ENCODE measurements at places on chromosomes 16 and 17. TPM values are rescaled to one million over a fixed set of nuclear protein-coding genes. Genes with fewer than 3 reads are reported as not detected.

SPATA32 gene
- total RNA-seq = not detected

GRCh38 chr17:73489333-73489732 lies 154.9 kb downstream of the SDK2 start:
- no peak for DNase-seq
- H3K4me1 ChIP-seq = no peaks in the 10 kb centered on the region
- H3K4me3 ChIP-seq = no peak overlapping the region
- H3K27ac ChIP-seq = no peak overlapping the region
- no peaks in the 10 kb centered on the region for H3K36me3 ChIP-seq
- H3K27me3 ChIP-seq = peaks cover 24% of the 10 kb centered on the region

- H3K4me1 ChIP-seq = no peaks in the 10 kb centered on the region
- H3K36me3 ChIP-seq = no peaks in the 10 kb centered on the region
- DNase-seq = no peak
Measured at GRCh38 chr16:88352261-88353200, 30.2 kb upstream of the ZNF469 start.

DNA sequence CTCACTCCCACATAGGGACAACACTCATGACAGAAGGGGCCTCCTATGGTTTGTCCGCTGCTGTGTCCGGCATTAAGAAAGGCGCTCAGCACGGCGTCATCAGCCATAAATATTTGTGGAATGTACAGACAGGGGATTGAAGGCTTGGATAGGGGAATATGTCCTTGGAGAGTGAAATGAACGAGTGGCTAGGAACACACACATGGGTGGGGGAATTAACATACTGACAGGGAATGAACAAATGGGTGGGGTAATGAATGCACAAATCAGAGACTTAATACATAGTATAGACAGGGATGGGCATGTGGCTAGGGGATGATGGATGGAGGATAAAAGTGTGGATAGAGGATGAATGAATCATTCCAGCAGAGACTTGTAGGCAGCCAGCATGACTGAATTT lies 154.0 kb upstream of the HSBP1 start:
- H3K4me3 ChIP-seq = no peak overlapping the region
- H3K27ac ChIP-seq = no peak overlapping the region
- DNase-seq = no peak
- H3K4me1 ChIP-seq = no peaks in the 10 kb centered on the region

DNA sequence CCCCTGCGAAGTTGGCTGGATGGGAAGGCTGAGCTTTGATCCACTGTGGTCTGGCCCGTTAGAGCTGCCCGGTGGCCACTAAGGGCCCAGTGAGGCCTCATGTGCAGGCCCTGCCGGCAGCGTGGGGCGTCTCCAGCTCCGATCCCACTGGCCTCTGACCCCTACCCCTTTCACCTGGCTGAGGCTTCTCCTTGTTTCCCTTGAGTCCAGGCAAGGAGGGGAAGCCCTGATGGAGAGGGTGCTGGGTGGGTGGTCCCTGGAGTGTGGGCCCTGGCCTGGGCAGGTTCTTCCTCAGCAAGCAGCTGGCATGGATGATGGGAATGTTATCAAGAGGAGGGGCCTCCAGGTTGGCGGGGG lies 356.8 kb downstream of the SEC14L1 start:
- H3K27ac ChIP-seq = no peak overlapping the region
- no peaks in the 10 kb centered on the region for H3K27me3 ChIP-seq
- no peak for DNase-seq

GRCh38 chr17:72575542-72576233 lies 454.9 kb downstream of the SOX9 start:
- H3K4me3 ChIP-seq = no peak overlapping the region
- H3K4me1 ChIP-seq = peaks cover 21% of the 10 kb centered on the region
- no peaks in the 10 kb centered on the region for H3K36me3 ChIP-seq
- no peak overlapping the region for H3K27ac ChIP-seq
- no peaks in the 10 kb centered on the region for H3K27me3 ChIP-seq
- no peak for DNase-seq

- H3K4me3 ChIP-seq = no peak overlapping the region
- H3K36me3 ChIP-seq = peaks cover 83% of the 10 kb centered on the region
- H3K4me1 ChIP-seq = no peaks in the 10 kb centered on the region
- no peaks in the 10 kb centered on the region for H3K27me3 ChIP-seq
Measured at GRCh38 chr16:70784692-70785555, 16.0 kb downstream of the VAC14 start.

SPATA22 gene
- total RNA-seq = not detected

DNA sequence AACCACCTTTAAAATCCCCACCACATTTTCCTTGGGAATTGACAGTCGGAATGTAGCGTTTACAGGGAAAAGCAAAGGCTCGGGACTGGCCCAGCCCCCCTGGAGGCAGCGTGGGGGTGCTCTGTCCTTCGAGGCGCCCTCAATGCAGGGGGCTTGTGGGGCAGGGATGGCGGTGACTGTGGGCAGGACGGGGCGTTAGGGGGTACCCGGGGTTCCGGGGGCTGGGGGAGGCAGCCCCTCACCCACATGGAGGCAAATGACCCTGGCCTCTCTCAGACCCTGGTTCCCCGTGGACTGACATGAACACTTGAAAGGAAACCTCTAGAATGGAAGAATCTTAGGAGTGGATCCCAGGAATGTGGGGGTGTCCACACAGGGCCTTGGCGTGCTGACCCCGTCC lies 78.4 kb upstream of the GNG13 start:
- H3K4me1 ChIP-seq = no peaks in the 10 kb centered on the region
- H3K27me3 ChIP-seq = no peaks in the 10 kb centered on the region
- no peak overlapping the region for H3K27ac ChIP-seq

GRCh38 chr16:10969615-10970014 lies 25.3 kb downstream of the CLEC16A start:
- peaks cover 11% of the 10 kb centered on the region for H3K4me1 ChIP-seq
- H3K27ac ChIP-seq = no peak overlapping the region
- H3K36me3 ChIP-seq = peaks cover 56% of the 10 kb centered on the region

DNA sequence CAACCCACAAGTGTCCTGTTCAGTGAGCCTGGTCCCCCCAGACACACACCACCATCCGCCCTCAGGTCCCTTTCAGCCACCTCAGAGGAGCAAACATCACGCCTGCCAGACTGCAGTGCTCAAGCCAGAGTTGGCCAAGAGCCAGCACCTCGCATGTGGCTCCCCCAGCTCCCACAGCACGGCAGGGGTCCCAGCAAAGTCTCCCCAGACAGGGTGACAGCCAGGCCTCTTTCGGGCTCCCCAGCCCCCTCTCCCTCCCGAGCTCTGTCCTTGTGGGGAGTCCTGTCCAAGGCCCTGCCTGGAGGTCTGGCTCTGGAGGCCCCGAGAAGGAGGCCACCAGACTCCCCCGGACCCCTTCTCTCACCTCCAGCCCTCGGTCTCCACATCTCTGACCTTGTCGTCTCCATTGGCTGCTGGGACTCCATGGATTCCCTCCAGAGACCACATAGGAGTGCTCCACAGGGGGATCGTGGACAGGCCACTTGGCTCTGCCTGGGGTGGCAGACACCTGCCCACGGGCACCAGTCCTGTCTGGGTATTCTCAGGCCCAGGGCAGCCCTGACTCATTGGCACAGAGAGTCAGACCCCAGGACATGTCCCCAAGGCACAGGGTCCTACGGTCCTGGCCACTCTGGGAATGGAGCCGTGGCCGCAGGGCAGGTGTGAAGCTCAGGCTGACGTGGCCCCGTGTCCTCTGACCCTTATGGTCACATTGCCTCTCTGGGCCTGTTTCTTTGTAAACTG lies 1.8 kb upstream of the MYADML2 start:
- H3K36me3 ChIP-seq = no peaks in the 10 kb centered on the region
- H3K27me3 ChIP-seq = no peaks in the 10 kb centered on the region
- H3K4me1 ChIP-seq = no peaks in the 10 kb centered on the region
- H3K27ac ChIP-seq = no peak overlapping the region
- DNase-seq = no peak
- no peak overlapping the region for H3K4me3 ChIP-seq

- peaks cover 60% of the 10 kb centered on the region for H3K4me1 ChIP-seq
- H3K27ac ChIP-seq = peak overlapping the region; percentile 80
- no peak overlapping the region for H3K4me3 ChIP-seq
- no peaks in the 10 kb centered on the region for H3K27me3 ChIP-seq
- DNase-seq = peak; percentile 89
- H3K36me3 ChIP-seq = no peaks in the 10 kb centered on the region
Measured at GRCh38 chr17:4476511-4477070, 22.1 kb upstream of the SPNS2 start.

GRCh38 chr17:76404976-76405563 lies 20.7 kb downstream of the SPHK1 start:
- peaks cover 16% of the 10 kb centered on the region for H3K4me1 ChIP-seq
- H3K4me3 ChIP-seq = no peak overlapping the region
- no peaks in the 10 kb centered on the region for H3K27me3 ChIP-seq
- no peak overlapping the region for H3K27ac ChIP-seq
- no peak for DNase-seq

- no peaks in the 10 kb centered on the region for H3K36me3 ChIP-seq
- H3K27ac ChIP-seq = peak overlapping the region; percentile 85
- H3K4me3 ChIP-seq = peak overlapping the region; percentile 73
- peaks cover 20% of the 10 kb centered on the region for H3K4me1 ChIP-seq
Measured at GRCh38 chr16:75555213-75555706, 792 bp downstream of the TMEM231 start.

FOXN1 gene
- total RNA-seq = not detected

GRCh38 chr17:35214192-35214591 lies 20.0 kb upstream of the SLC35G3 start:
- DNase-seq = peak; percentile 48
- no peak overlapping the region for H3K4me3 ChIP-seq
- no peaks in the 10 kb centered on the region for H3K4me1 ChIP-seq

KRT25 gene
- not detected for total RNA-seq

DNA sequence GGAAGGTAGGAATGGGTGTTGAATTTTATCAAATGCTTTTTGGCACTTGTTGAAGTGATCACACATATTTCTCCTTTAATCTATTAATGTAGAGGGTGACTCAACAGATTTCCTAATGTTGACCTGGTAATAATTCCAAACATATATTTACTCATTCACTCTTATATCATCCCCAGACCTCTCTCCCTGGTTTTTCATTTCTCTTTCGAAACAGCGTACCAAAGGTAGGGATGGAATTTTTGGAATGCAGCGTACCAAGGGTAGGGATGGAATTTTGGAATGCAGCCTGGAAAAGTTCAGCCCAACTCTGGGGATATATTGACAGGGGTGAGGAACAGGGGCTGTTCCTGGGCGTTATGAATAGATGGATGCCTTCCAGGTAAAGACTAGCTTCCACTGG lies 7.3 kb downstream of the KIF18B start:
- H3K27ac ChIP-seq = no peak overlapping the region
- no peaks in the 10 kb centered on the region for H3K27me3 ChIP-seq
- DNase-seq = no peak
- H3K4me1 ChIP-seq = no peaks in the 10 kb centered on the region

- H3K27ac ChIP-seq = no peak within 1 kb of the TSS
- no peaks in the 10 kb centered on the region for H3K36me3 ChIP-seq
- H3K4me3 ChIP-seq = no peak within 1 kb of the TSS
- DNase-seq = no peak
- no peaks in the 10 kb centered on the region for H3K27me3 ChIP-seq
- H3K4me1 ChIP-seq = no peaks in the 10 kb centered on the region
Measured at GRCh38 chr17:34269969-34270368, at the start of gene CCL7. Gene CCL7, plus strand, starts transcription at chr17:34270221. Its CDS starts 70 bp downstream, at chr17:34270291.

DNA sequence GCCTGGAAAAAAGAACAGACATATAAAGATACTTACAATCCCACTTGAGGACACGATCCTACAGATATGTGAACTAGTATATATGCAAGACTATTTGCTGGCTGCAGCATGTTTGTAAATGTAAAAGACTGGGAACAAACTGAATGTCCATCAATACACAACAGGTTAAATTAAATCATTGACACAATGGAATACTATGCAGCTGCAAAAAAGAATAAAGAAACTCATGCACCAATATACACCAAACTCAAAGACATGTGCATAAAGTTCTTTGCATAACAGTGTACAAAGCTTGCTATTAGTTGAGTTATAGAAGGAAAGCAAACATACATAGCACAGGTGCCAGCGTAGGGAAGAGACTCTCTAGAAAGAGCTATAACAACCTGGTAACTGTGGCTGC lies 61.9 kb upstream of the SREBF1 start:
- peaks cover 59% of the 10 kb centered on the region for H3K36me3 ChIP-seq
- H3K27me3 ChIP-seq = no peaks in the 10 kb centered on the region
- peaks cover 25% of the 10 kb centered on the region for H3K4me1 ChIP-seq
- no peak overlapping the region for H3K4me3 ChIP-seq
- no peak overlapping the region for H3K27ac ChIP-seq
- no peak for DNase-seq

GRCh38 chr17:81959362-81960129 lies 1.4 kb downstream of the NOTUM start:
- H3K4me1 ChIP-seq = peaks cover 26% of the 10 kb centered on the region
- peaks cover 53% of the 10 kb centered on the region for H3K27me3 ChIP-seq

- H3K27me3 ChIP-seq = no peaks in the 10 kb centered on the region
- H3K4me3 ChIP-seq = no peak overlapping the region
- no peak for DNase-seq
- no peak overlapping the region for H3K27ac ChIP-seq
- no peaks in the 10 kb centered on the region for H3K36me3 ChIP-seq
- peaks cover 24% of the 10 kb centered on the region for H3K4me1 ChIP-seq
Measured at GRCh38 chr16:29940656-29941055, 14.6 kb upstream of the KCTD13 start.

DNA sequence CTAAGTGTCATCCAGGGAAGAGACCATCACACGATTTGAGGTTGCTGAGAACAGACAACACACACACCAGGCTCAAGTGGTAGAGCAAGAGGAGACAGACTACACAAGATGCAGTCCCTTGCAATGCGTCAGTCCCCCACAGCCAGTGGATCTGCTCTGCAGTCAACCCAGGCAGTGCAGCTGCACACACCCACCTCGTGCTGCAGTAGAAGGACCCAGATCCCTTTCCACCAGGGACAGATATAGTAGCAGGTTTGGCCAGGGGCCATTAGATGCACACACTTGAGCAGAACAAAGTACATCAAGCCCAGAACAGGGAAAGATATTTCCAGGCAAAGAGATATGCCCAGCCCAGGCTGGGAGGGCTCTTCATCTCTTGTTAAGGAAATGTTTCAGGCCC lies 112.9 kb downstream of the GRIN2A start:
- no peaks in the 10 kb centered on the region for H3K4me1 ChIP-seq
- H3K27me3 ChIP-seq = no peaks in the 10 kb centered on the region
- H3K4me3 ChIP-seq = no peak overlapping the region

FN3K gene
- total RNA-seq = 16.5 TPM

DNA sequence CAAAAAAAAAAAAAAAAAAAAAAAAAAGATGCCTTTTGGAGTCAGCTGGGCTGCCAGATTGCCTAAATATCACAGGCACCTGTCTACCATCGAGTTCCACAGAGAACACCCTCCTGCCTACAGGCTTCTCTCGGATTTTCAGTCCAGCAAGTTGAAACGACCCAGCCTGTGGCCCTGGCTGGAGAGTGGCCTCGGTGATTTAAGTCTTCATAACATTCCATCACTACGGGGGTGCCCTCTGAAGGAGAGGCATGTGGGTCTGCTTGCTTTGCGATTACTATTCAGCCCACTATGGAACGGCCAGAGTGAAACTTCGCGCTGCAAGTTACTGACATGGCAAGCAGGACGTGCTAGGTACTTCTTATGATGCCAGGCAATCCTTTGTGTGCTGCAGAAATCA lies 42.8 kb downstream of the MARCHF10 start:
- no peaks in the 10 kb centered on the region for H3K27me3 ChIP-seq
- H3K27ac ChIP-seq = no peak overlapping the region
- H3K4me1 ChIP-seq = no peaks in the 10 kb centered on the region

All from stomach (tissue), 19 donors.